ENCODE measurements at places on chromosomes 1 and 21.

DNA sequence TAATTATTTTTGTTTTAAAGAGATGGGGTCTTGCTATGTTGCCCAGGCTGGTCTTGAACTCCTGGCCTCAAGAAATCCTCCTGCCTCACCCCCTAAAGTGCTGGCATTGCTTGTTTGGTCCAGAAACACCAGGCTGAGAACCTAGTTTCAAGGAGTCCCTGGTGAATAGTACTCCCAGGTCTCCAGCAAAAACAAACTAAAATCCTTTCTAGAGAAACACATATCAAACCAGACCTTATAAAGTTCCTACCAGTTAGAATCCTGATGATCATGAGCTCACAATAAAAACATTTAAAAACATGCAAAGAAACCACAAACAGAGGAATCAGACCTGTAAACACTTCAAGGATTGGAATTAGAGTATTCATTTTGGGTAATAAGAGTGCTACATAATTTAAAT is 34.4 kb upstream of the PADI1 start:
- no peak for DNase-seq

GRCh38 chr1:196372896-196373536 is 235.2 kb downstream of the KCNT2 start:
- DNase-seq: no peak

DNA sequence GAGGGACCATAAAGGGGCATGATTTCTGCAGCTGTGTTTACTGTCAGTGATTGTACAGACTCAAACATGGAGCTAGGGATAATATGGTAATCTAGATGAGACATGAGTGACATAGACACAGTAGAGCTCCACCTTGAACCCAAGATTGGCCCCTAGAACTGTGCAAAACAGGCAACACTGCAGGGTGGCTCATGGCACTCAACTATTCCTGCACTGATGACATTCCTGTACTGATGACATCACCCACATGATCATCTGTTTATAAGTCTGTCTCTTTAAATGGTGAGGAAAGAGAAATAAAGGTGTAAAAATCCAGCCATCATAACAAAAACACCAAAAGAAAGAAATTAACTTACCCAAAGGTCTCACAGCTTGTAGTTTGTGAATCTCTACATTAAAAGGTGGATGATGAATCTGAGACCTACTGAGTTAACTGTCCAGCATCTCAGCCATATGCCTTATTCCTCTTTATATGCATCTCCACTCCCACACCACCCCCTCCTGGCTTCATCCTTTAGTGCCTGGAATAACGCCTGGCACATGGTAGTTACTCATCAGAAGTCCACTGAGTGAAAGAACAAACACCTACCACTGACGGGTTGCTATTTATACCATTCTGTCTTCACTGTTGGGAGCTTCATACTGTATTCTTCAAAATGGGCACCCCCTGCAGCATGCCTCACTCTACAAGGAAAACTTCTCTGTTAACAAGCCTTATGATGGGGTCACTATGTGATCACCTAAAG is at the start of gene LRRC53:
Gene LRRC53, minus strand, starts transcription at position 442 of the 746 bp plus-strand sequence. CDS start 29,262 bp downstream, outside the sequence.
- DNase-seq: no peak

DNA sequence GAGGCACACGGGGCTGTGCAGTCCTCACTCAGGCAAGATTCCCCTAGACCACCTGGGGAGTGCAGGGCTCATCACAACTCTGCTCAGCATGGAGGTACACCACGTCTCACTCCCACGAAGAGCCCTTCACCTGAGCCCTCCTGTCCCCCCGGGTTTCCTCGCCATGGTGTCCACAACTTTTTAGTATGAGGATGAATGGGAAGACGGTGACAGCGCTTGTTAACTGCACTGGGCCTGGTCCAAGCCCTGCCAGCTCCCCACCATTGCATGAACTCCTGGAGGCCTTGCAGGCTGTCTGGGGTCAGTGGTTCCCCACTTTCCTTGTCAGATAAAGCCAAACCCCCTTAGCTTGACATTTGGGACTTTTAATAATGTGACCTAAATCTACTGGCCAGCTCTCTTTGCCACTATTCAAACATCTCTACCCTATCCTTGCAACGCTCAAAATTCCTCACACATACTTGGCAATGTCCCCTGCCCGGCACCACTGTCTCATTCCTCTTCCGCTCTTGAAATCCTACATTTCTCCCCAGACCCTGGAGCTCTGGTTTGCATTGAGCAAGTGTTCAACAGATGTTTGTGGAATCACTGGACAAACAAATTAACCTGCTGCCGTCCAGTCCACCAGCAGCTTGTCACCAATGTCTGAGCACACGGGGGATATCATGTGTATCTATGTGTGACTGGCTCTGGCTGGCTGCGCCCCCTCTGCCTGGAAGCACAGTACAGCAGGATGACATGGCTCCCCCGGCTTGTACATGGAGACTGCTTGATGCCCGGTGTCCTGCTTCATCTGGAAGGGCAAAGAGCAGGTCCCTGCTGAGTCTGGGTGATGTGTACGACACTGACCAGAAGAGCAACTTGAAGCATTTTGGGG is 11.2 kb downstream of the TMEM9 start:
- DNase-seq: no peak

GRCh38 chr1:41823471-41823870 is 95.3 kb downstream of the HIVEP3 start:
- no peak for DNase-seq

- DNase-seq: no peak
Observed at GRCh38 chr1:183075861-183076260, 52.6 kb downstream of the LAMC1 start.

GRCh38 chr1:60573121-60573520 is 499.6 kb upstream of the C1orf87 start:
- no peak for DNase-seq

DNA sequence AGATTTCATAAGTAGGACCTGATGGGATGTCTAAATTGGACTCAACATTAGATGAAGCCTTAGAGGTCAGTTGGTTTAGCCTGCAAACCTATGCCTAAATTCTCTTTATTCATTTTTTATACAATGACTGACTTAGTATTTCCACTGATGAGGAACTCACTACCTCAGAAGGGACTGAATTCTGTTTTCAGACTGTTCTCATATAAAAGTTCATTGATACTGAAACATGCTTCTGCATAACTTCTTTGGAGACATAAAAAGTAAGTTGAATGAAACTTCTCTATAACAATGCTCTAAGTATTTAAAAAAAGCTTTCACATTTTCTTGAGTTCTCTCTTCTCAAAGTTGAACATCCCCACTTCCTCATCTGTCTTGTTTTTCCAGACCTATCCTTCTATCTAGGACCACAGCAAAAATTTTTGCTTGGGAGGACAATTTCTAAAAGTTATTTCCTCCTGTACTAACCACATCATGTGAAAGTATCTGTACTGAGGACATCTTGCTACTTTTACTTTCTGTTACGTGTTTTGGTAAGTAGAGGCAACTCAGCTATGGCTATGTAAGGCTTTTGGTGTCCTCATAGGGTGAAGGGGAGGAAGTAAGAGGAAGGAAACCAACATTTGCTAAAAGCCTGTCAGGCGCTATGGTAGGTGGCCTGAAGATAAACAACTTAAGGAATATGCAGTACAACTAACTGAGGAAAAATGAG is 64.1 kb downstream of the USP24 start:
- DNase-seq: no peak

- no peak for DNase-seq
Observed at GRCh38 chr21:45013260-45013841, 61.0 kb upstream of the ADARB1 start.

- no peak for DNase-seq
Observed at GRCh38 chr1:153430561-153430960, 14.2 kb downstream of the S100A7A start.

- no peak for DNase-seq
Observed at GRCh38 chr21:15204140-15204969, 139.6 kb upstream of the NRIP1 start.

GRCh38 chr1:236854605-236854983 is 59.5 kb downstream of the MTR start:
- no peak for DNase-seq

DNA sequence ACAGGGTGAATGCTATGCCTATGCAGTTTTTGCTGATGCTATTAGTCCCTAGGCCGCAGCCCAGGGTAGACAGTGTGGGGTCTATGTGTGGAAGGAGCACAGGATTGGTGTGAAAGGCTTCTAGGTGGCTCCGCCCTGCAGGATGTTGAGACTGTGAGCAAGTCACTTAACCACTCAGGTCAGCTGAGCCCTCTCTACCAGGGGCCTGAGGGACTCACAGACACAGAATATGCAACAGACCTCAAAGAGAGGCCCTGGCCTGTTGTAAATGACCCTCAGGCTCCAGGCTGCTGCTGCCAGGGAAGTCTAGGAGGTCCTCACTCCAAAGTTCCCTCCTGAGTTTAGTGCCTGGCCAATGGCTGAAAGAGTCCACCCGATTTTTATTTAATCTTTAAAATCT is 11.0 kb downstream of the NHLH2 start:
- DNase-seq: no peak

DNA sequence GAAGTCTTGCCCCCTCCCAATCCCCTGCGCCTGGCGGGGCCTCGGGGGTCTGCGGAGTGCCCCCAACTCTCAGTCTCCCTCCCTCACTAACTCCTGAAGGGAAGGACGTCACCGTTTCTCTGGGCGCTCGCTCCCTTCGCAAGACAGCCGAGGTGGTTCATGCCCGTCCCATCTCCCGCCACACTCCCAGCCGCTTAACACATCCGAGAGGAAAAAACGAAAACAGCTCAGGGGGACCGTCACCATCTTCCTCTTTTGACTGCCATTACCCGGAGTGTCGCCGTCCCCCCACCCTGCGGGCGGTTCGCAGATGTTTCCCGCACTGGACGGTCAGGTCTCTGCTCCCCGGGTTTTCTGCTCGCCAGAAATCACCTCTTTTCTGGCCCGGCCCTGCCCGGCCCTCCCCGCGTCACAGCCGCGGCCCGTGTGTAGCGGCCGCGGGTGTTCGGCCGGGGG is 532 bp downstream of the ERO1B start:
- no peak for DNase-seq

DNA sequence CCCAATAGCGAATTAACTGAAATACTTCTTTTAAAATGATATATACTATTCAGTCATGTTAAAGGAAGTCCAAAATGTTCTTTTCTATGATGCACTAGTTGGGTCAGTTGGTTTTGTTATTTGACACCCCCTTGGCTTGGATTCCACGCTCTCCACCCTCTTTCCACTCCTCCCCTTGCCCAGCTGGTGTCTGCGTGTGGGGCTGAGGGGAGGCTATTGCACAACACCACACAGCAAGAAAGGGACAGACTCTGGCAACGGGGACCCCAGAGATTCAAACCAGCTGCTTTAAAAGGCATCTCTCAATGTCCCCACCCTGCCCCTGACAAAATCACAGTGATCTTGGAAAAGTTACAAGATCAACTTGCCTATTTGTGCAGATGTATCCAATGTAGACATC is 394.3 kb downstream of the TGFB2 start:
- no peak for DNase-seq

DNA sequence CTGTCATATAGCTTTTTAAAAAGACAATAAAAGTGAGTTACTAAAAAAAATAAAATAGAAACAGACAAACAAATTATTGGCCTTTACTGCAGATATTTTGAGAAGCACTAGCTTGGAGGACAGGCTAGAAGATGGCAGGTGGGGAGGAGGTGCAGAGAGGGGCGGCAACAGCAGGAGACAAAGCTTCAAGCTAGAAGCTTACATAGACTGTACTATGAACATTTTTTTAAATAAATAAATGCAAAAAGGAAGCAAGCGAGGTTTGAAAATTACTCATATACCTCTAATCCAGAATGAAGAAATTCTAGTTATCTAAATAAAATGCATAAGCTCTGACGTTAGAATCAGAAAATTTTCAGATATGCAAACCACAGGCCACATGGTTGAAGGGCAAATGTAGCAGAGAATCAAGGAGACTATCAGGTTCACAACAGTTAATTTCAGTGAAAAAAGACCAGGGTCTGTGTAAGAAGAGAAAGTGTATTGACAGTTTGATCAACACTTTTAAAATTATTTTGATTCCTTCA is 54.9 kb downstream of the NRIP1 start:
- no peak for DNase-seq

DNA sequence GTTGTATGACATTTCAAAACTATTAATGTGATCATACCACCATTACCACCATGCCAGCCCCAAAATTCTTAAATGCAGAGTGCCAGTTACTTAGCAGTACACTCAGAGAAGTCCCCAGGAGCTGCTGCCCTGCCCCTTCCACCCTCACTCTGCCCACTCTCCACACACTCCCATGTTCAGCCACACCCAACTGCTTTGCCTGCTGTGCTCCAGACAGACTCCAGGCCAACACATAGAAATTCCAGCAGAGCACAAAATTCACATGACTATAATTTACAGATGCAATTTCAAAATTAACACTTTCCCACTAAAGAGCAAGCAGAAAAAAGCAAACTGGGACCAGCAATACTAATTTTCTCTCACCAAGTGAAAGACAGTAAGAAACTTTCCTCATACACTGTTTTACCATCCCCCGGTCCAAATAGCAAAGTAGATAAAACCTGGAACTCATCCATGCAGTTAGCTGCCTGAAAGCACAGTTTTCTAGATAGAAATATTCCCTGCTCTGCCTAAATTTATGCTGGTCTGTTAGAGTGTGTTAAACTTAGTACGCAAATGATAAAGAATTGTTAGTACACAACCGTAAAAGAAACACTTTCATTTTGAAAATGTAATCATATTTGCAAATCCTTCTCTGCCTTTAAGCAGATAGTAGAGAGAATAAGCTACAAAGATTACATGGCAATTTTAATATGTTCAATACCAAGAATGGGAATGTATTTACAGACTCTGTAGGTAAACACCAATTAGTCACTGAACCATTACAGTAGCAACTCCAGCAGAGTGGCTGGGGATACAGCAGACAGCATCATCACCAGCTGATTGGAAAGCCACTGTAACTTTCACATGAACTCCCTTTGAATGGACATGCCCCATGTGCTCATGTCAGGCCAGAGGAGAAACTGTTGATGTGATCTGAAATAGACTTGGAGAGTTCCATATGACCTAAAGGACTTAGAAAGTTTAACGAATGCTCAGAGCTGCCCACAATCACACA is 176.5 kb downstream of the VAV3 start:
- DNase-seq: no peak

DNA sequence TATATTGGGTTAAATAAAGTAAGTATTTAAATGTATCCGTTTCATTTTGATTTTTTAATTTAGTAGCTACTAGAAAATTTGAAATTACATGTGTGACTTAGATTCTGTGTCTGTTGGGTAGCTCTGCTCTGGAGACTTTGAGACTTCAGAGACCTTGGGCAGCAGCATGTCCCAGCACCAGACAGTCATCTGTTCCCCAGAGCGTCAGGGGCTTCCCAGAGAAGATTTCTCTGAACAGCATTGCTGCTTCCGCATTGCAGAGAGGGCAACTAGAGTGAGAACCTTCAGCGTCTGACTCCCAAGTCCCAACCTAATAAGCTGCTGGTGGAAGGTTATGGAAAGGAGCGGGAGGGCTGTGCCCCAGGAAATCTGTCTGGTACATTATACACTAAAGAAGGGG is 6.6 kb downstream of the LINGO4 start:
- no peak for DNase-seq

- DNase-seq: no peak
Observed at GRCh38 chr1:59926381-59927123, at the start of gene CYP2J2. Gene CYP2J2 (minus strand): TSS chr1:59926773. CDS start chr1:59926746, 27 bp downstream.

- no peak for DNase-seq
Observed at GRCh38 chr1:213325482-213325881, 274.4 kb downstream of the RPS6KC1 start.

- no peak for DNase-seq
Observed at GRCh38 chr1:226132728-226133503, 53.6 kb downstream of the ACBD3 start.

GRCh38 chr1:201990427-201990826 is 8.0 kb downstream of the RNPEP start:
- no peak for DNase-seq

- DNase-seq: peak; percentile 77
Observed at GRCh38 chr1:36420836-36421317, 23.2 kb upstream of the LSM10 start.

- DNase-seq: no peak
Observed at GRCh38 chr1:6538956-6539355, 15.4 kb downstream of the NOL9 start.
